ENCODE measurements at places on chromosomes 4 and X.

DNA sequence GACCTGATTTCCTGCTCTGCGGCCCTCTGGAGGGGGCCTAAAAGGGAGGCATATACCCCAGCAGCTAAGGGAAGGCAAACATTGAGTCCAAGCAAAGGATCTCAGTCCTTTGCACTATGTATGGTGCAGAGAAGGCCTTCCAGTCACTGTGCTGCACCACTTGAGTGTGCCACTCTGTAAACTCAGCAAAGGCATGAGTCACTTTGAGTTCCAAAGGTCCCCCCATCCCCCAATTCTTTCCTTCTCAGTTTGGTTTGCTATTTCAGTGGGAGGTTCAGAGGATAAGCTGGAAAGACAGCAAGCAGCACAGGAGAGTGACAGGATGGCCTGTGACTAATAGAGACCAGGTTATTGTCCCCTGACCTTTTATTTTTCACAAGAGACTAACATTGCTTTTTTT, 131.3 kb downstream of the FHDC1 start:
- peak; percentile 51 for DNase-seq

- no peak for DNase-seq
Measured at GRCh38 chr4:151928112-151928511, 167.3 kb upstream of the GATB start.

GRCh38 chr4:144179152-144179739, 38.7 kb upstream of the GYPA start:
- no peak for DNase-seq

DNA sequence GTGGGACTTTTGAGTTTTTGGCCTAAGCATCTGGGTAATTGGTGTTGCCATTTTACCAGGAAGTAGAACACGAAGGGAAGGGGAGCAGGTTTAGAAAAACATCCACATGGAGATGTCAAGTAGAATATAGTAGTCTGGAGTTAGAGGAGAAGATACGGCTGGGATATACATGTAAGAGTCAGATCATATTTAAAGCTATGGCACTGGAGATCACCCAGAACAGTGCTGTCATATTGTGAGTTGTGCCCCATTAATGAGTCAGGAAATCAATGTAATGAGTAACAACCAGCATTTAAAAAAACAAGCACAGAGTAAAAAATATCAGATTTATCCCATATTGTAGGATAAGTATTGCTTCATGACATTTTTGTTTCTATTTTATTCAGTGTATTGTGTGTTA, 4.2 kb downstream of the GSTCD start:
- no peak for DNase-seq

- DNase-seq: no peak
Measured at GRCh38 chr4:1285151-1285789, 4.4 kb upstream of the MAEA start.

DNA sequence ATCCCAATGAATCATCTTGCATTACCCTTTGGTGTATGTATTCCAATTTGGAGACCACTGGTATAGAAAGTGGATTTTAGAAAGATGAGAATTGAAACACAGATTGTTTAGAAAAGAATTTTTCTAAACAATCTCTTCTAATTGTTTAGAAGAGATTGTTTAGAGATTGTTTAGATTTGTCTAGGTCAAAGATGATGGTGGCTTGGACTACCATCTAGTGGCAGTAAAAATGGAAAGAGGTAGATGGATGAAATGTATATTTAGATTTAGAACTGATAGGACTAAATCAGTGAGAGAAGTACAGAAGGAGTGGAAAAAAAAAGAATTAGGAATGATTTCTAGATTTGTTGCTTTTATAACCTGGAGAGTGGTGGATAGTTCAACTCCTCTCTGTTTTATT, 70.6 kb downstream of the ARSJ start:
- DNase-seq: no peak

DNA sequence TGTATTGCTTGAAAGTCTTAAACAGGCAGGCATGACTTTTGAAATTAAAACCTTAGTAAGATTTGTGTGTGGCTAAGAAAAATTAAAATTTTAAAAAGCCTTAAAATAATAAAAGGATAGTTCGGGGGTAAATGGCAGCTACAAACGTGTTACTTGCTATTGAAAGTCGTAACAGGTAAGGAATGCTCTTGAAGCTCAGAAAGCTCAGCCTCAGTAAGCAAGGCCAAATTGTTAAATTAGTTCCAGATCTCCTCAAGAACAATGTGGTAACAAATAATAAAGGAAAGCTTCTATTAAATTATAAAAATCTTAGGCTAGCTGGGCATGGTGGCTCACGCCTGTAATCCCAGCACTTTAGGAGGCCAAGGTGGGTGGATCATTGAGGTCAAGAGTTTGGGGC, 25.5 kb downstream of the PRMT9 start:
- DNase-seq: no peak

DNA sequence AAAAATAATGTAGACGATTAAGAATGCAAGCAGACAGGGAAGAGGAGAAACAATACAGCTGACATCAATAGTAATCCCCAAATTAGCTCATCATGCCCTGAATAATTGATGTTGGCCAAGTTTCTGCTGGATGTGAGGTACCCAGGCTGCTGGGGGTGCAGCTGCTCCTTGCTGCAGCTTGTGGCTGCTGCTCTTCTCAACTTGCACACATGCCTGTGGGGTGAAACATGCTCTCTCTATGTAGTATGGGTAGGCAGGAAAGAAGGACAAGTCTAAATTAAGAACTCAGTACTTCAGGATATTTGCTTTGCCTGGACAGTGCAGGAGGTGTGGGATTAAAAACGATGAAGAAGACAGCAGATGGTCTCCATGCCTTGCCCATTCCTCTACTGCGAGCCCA, 16.7 kb downstream of the EDA2R start:
- DNase-seq: peak; percentile 43

GRCh38 chr4:17500574-17500973, 11.3 kb downstream of the QDPR start:
- DNase-seq: no peak

GRCh38 chr4:82515705-82516104, 46.1 kb downstream of the TMEM150C start:
- DNase-seq: peak; percentile 88

DNA sequence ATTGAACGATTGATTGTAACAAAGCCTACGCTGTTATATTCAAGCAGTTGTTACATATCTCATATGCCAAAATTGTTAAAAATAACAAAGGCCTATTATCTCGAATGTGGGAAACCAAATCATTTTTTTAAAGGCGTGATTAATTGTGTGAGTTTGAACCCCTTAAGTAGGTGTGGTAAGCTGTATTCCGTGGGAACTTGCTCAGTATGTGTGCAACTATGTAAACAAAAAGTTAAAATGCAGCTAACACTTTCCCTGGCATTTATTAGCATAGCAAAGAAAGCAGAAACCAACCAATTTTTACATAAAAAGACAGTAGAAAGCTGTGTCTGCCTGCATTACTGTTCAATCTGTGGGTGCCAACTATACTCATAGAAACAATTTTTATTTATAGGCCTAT, 166.0 kb upstream of the HAND2 start:
- DNase-seq: no peak

- DNase-seq: no peak
Measured at GRCh38 chrX:112662559-112663427, 16.9 kb downstream of the LHFPL1 start.

GRCh38 chrX:127457161-127457560, 595.0 kb downstream of the ACTRT1 start:
- DNase-seq: no peak

GRCh38 chrX:31931225-31931624, 859.4 kb upstream of the FTHL17 start:
- DNase-seq: peak; percentile 77

DNA sequence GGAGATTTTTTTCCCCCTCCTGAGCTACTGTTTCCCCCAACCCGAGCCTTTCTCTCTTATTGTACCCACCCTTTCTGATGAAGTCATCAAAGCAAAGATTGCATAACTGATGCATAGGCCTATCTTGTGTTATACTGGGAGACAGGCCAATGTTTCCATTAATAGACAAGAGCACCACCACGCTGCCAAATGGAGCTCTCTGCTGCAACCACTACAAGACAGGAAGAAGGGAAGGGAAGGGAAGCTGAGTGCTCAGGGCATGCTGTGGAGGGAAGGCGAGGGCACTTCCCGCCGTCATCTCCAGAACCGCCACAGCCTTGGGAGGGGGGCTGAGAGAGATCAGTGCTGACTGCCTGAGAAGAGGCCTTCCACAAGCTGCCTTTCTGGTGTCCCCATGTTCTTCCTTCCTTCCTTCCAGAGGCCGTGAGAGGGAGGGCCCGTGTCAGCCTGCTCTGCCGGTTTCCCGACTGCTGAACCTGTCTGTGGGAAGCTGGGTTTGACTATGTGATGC, 75.0 kb downstream of the MGST2 start:
- peak; percentile 89 for DNase-seq

DNA sequence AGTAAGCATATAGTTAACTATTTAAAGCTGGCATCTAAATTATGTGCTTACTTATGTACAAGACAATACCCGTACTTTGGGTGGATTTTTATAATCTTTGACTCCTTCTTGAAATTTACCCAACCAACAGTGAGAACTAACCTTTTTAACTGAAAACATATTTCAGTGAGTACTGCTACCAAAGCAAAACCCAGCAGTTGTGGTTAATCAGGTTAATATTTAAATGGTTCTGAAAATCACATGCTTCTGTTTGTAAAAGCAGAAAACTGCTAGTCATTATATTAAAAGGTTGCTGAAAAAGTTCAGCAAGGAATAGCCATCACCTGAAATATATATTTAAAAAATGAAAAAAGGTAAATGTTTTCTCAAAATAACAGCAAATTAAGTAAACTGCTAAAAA, 20.0 kb downstream of the UBE2D3 start:
- no peak for DNase-seq

DNA sequence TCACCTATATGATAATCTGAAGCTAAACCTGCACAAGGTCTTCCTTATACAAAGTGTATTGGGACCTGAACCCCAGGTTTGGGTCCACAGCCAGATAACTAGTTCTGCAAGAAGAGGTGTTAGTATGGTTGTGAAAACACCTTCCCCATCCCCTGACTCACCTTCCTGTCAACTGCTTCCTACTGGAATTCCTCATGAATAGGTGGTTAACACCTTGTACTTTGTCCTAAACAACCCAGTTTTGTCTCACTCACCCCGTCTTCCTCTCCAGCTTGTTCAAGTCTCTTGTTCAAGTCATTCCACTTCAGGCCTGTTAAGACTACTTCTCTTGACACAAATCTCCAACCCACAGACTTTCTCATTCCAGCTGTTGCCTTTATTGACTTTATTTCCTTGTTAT, 45.5 kb downstream of the CCNG2 start:
- DNase-seq: no peak

DNA sequence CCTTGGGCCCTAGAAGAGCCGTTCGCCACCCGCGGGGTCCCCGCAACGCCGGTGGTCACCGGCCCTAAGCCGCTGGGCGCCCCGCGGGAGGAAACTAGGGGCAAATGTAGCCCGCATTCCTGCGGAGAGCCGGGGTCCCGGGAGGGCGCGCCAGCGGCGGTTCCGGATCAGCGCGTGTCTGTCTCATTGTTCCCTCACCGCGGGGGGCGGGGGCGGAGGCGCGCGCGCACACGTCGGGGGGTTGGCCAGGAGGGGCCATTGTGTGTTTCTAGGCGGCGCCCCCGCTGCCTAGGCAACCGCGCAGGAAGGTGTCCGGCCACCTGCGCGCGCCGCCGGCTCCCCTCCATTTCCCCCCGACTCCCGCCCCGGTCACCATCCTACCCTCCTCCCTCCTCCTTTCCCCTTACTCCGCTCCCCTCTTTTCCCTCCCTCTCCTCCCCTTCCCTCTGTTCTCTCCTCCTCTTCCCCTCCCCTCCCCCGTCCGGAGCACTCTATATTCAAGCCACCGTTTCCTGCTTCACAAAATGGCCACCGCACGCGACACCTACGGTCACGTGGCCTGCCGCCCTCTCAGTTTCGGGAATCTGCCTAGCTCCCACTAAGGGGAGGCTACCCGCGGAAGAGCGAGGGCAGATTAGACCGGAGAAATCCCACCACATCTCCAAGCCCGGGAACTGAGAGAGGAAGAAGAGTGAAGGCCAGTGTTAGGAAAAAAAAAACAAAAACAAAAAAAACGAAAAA, 789 bp upstream of the DDX3X start:
- peak; percentile 89 for DNase-seq

- DNase-seq: no peak
Measured at GRCh38 chr4:78136109-78137081, 79.3 kb downstream of the FRAS1 start.

DNA sequence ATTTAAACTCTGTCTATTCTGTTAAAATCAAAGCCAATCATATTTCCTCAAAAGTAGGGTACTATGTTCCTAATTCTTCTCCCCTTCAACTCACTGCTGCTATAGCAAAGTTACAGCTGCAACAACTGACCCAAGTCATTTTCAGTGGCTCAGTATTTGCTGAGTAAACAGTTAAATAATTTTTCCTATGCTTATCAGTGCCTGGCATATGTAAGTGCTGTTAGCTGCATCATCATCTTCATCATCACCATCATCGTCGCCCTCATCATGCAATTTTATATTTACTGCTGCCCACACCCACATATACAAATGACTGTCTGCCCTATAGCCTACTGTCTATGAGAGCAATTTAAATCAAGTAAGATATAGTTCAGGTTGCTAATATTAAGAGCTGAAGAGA, 21.9 kb downstream of the COQ2 start:
- DNase-seq: no peak

DNA sequence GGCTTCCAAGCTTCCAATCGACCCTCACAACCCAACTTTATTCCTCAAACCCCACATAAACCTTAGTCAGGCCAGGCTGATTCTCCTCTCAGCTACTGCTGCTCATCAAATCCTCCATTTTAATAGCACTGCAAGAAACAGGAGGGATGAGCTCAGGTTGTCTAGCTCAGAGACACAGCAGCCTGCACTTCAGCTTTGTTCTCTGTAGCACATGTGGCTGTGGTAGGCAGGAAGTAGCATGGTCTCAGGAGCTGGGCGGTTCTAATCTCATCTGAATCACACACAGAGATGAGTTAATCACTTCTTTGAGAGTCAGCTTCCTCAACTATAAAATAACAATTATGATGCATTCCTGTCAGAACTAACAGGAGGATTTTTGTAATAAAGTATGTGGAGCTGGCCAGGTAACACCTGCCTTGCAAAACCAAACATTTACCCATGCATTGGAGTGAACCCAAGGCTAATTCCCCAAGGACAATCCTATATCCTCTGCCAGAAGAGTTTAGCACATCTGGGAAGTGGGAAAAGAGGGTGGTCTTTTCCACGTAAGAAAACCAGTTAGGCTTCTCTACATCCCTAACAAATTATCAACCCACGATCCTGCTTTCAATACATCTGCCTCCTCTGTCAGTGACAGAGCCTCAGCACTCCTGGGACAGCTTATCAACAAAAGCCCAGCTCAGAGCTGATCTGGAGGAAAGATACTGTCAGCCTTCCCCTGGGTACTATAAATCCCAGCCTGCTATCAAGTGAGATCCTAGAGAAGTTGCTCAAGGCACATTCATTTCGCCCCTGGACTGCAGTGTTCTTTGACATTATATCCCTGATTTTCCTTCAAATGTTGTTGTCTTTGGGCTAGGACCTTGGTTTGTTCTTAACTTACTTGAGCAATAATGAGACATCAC, 32.8 kb downstream of the ELOVL6 start:
- peak; percentile 69 for DNase-seq

DNA sequence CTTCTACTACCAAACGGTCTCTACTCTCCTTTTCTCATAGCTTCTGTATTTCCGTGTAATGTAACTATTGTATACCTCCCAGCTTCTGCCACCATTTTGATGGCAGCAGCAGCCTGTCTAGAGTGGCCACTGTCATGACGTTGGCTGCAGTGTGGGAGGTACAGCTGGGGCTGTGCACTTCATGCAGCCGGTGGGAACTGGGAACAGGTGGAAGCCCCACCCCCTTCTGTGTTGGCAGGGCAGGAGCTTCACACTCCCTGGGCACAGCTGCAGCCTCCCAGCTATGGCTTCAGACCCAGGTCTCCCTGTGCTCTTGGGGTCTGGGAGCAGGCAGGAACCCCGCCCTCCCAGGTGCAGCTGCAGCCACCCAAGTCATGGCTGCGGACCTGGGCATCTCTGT, 49.8 kb upstream of the SEC24B start:
- DNase-seq: no peak

Data from fibroblast of skin of scalp (primary cell).